Hypothalamus (tissue), 51 donors: ENCODE measurements at places on chromosomes 1 and 21.

GRCh38 chr1:113191579-113192076 lies 118.6 kb downstream of the LRIG2 start:
- no peak for DNase-seq

DNA sequence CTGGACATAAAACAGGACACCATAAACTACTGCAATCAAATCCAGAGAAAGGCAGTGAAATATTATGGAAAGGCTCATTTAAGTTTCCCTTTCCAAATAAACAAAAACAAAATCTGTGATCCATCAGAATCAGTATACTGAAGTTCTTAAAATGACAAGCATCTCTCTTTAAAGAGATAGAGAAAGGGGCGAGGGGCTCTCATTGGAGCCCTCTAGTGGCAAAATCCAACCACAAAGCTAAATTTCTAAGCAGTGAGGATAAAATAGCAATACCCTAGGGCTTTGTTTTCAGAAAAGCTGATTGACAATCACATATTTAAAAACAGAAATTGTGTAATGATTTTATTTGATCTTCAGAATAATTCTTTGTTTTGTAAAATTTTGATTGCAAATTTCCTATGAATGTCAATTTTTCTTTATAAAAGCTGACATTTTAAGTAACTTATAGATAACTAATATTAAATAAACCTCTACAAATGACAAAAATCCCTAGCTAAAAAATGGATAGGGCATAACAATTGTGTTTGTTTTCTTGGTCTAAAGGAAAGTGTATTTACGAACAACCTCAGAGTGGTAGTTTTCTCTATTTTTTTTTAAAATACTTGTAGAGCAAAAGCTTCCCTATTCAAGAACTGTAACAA lies 138.2 kb downstream of the COL24A1 start:
- DNase-seq = no peak

DNA sequence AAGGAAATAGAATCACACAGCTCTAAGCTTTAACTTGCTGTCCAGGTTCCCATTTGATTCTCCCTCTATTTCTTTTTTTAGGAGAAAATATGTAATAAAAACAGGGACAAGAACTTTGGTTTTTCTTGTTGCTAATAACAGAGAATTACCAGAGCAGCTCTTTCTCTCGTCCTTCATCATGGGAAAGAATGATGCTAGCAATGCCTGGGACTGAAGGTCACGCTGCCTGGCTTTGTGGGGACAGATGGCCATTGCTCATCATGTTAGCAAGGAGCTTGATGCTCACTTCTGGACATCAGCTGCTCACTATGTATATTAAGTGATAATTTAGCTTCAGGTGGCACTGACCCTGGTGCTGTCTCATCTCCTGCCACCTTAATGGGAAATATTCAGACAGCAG lies 77.3 kb upstream of the AKT3 start:
- no peak for DNase-seq

DNA sequence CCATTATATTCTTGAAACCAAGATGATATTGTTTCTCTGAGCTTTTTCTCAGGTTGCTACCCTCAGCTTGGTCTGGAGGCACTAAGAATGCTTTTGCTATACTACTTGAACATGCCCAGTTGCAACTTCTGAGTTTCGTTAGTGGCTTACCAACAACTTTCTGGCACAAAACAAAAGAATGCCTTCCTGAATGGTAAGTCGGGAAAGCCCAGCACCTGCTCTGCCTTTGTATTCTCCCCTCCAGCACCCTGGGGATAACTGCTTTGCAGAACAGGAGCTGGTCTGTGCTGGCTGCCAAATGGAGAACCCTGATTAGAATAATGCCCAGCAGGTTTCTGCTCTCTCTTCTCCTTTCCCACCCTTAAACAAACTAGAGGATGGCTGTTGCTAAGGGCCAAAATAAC lies 149.3 kb downstream of the TGFB2 start:
- no peak for DNase-seq

GRCh38 chr1:165060285-165060793 lies 296.2 kb downstream of the LMX1A start:
- DNase-seq = no peak

GRCh38 chr1:168473126-168473525 lies 70.7 kb downstream of the XCL2 start:
- DNase-seq = no peak

DNA sequence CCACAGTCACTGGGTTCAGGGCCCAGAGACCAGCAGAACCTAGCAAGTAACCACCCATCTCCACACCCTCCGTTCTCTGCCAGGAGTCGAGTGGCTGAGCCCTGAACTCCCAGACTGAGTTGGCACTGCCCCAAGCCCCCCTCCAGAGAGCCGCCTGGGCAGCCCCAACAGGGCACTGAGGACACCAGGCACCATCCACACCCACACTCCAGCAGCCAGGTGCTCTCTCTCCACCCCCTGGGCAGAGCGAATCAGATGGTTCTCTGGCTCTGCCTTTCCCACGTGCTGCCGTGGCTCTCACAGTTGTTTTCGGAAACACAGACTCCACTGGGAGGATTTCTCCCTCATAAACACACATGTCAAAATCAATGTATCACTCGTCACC lies 13.6 kb downstream of the WDR4 start:
- no peak for DNase-seq

DNA sequence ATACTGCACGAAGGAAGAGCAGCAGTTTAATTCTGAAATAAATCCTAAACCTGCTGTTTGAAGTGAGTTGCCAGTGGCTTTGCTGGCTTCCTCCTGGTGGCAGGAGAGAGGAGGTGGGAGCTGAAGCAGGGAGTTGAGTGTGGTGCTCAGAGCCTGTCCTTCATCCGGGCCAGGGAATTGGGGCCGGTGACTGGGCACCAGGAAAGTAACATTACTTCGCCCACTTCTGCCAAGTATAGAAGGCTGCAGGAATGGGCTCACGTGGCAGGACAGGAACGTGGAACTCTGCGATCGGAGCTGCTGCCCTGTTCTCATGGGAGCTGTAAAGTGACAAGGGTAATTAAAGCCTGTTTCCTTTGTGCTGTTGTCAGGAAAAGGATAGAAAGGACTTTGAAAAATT lies 8.7 kb downstream of the TOR3A start:
- no peak for DNase-seq

GRCh38 chr1:190497565-190497964 lies 19.9 kb upstream of the BRINP3 start:
- no peak for DNase-seq

- no peak for DNase-seq
Observed at GRCh38 chr1:198867182-198867581, 228.3 kb downstream of the PTPRC start.

DNA sequence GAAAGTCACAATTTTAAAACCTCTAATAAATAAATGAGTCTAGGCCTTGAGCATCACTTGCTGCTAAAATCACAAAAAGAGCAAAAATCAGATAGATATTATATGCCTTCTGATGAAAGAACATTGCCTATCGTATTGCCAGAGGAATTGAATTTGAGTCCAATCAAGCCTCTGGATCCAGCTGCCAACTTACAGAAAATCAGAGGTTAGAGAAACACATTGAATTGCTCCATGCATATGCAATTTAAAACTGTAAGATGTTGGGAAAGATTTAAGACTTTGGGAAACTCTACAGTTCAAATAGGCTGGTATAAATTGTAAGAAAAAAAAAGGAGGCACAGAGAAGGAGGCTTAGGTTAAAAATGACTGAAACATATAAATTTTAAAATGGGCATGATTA lies 93.5 kb downstream of the TM2D1 start:
- DNase-seq = no peak

DNA sequence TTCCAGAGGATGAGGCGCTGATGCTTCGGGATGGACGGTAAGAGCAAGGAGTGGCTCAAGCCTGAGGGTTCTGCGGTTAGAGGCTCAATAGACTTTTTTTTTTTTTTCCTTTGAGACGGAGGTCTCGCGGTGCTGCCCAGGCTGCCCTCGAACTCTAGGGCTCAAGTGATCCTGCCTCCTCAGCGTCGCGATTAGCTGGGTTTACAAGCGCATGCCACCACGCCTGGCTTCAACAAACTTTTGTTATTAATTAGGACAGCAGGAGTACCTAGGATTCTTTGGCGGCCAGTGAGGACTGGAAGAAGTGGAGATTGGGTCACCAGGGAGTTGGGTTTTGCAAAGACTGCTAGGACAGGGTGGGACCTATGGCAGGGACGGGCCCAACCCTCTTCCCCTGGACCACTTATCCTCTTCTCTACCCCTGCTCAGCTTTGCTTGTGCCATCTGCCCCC lies 587 bp downstream of the SCNM1 start:
- no peak for DNase-seq

DNA sequence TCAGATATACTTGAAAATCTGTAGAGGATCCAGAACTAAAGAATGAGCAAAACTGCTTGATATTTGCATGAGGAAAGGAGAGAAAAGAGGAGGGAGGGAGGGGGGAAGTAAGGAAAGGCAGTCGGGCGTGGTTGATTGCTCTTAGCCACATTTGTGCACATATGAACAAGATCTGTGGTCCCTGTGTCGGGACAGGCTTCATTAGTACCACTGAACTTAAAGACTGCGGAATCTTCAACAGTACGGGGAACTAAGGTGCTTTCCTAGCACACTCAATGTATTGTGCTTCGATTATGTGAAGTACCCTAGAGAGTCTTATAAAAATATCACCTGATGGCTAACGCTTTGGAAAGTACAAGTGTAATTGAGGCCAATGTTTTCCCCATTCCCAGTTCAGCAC lies 59.9 kb downstream of the ZBTB18 start:
- no peak for DNase-seq

- no peak for DNase-seq
Observed at GRCh38 chr21:27422435-27422834, 455.5 kb upstream of the ADAMTS5 start.
